Stomach (tissue), 19 donors: ENCODE measurements at places on chromosomes 4 and X. TPM values are rescaled to one million over a fixed set of nuclear protein-coding genes. Genes with fewer than 3 reads are reported as not detected.

- no peak for DNase-seq
Measured at GRCh38 chrX:119201570-119201969, 34.5 kb upstream of the PGRMC1 start.

DNA sequence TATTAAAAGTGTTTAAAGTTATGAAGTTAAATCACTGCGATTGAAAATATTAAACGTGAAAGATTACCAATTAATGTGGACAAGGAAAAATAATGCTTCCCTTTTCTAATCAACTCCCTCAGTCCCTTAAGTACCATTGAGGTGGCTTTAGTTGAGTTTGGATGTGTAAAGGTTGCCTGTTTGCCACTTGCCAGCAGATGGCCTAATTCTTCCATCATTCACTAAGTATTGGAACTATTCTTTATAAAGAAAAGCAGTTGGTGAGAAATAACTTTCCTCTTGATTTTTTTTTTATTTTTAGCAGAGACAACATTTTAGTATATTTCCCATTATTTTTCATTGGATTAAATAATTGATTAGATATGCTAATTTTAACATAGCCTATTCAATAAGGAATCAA lies 295.9 kb upstream of the TACR3 start:
- peak; percentile 51 for DNase-seq

GRCh38 chrX:119189115-119189514 lies 47.0 kb upstream of the PGRMC1 start:
- no peak for DNase-seq

DNA sequence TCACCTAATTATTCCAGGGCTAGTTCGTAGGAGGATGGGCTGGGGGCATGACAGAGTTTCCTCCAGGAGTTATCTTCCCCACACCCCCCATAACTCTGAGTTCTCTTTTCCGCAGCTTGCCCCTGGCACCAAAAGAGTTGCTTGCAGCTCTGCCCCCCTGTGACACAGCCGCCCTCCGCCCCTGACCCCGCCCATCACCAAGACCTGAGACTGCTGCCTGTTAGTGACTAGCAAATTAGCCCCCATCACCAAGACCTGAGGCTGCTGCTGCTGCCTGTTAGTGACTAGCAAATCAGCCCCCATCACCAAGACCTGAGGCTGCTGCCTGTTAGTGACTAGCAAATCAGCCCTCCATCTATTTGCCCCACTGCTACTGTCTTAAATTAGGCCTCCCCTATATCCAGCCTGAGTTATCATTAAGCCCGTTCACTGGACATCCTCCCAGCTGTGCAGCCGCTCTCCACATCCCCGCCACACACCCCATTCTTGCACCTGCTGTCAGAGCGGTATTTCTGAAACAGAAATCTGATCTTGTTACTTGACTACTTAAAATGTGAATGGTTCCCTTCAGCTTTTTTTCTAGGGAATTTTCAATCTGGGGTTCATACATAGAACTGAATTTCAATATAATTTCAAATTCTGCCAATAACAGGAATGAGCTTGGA lies 1.5 kb upstream of the PAPSS1 start:
- DNase-seq, result no peak

DNA sequence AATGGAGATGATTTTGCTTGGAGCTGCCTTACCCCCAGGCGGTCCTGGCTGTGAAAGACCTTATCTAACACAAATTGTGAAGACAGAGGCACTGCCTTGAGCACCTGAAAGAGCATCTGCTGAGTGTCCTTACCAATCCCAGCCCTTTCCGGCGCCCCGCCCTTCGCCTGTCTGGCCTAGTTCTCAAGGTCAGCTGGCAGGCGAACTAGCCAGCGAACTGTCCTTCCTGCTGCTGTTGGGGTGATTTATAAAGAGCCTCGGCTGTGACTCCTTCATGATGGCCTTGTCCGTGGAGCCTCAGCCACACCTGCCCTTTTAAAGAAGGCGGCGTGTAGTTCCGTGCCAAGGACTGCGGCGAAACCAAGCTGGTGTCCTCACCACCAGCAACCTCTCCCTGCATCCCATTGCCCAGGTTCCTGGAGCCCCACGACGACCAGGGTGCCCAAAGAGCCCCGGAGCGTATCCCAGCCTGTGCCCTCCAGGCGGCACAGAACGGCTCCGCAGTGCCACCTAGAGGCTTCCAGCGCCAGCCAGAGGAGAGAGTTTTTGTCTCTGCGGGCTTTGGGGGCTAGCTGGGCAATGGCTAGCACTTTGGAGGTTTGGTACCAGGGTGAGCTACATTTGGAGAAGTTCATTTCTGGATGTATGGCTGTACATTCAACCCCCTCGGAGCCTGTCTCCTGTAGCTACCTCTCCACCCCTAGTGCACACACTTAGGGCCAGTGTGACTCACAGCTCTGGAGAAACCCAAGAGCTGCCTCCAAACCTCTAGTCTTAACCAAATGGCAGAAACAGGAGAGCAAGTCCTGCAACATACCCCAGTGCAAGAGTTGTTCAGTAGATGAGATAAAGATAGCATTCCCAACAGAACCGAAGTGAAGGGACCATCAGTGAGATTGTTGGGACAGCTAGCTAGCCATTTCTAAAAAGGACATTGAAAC lies 36.8 kb upstream of the VMA21 start:
- peak; percentile 29 for DNase-seq

GJB1 gene
- 8.1 TPM for total RNA-seq

DNA sequence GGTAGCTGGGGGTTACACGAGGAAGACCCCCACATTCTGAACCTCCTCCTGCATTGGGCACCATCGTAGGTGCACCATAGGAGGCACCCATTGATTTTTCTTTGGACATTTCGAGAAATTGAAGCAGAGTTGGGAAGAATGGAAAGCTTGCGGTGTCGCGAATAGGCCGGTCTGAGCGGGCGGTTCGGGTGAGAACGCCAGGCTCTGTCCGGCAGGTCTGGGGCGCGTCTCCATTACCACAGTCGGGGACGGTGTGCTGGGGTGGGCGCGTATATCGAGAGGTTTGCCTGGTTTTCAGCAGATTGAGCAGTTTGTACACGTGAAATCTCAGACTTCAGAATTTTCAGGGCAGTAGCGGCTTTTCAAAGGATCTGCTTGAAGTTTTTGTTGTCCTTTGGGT lies 560 bp downstream of the PASD1 start:
- no peak for DNase-seq

DNA sequence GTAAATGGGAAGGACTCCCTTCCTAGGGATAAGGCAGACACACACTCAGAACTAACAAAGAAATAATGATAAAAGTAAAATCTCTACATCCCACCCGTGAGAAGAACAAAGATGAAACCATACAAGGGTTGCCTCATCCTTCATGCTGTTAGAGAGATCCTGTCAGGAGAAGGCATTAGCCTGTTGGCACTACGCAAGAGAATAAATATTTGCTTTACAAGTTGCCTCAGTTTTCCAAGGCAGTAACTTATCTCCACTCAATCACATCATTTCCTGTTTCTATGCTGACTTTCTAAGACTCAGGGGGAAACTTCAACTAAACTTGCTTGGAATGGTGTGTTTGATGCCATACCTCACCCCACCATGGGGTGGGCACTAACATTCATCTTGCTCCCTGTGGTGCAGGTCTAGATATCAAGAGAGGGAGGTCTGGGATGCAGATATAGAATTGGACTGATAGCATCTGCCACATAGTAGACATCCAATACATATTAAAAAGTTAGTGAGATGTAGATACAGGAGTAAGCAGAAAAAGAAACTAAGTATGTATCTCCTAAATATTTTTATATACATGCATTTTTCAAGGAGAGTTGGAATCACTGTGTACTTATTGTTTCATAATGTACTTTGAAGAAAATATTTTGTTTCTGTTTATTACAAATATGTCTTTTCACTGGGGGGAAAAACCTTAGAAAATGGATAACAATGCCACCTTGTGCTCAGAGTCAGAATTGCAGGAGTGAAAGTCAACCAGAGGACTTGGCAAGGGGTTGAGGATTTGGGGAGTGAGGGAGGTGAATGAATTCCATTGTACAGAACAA lies 57.2 kb upstream of the BEX4 start:
- DNase-seq, result peak; percentile 46

UGT2B11 gene
- not detected for total RNA-seq

BTC gene
- total RNA-seq, result 41.5 TPM

GRCh38 chrX:100410901-100411801 lies 1.1 kb upstream of the PCDH19 start:
- DNase-seq, result peak; percentile 23

DNA sequence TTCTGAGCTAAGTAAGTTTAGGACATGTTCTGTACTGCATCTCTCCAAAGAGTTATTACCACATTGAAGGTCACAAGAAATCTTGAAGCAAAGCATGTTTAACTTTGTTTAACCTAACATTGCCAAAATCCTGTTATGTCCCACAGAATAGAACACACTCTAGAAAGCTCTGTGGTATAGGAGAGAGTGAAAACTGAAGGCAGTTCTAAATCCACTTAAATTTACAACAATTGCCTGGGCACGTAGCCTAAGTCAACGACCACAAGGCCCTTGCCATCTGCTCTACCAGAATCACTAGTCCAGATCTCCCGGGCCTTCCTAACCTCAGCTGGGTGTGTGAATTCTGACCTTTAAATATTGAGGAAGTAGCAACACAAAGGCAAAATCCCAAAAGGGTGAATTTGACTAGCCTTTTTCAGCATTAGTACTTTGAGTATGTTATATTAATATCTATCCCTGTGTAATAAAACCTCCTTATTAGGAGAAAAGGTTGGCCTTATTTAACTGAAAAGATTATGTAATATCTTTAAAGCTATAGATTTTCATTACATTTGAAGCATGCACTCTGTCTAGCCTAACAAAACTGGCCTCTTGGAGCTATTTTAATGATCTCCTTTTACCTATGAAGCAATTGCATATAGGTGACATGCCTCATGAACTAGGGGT lies 4.5 kb upstream of the MAML3 start:
- peak; percentile 71 for DNase-seq

GRCh38 chrX:34586936-34587335 lies 70.1 kb downstream of the TMEM47 start:
- DNase-seq, result no peak

MMAA gene
- 3.1 TPM for total RNA-seq

RIPPLY1 gene
- total RNA-seq, result not detected

GRCh38 chr4:4260185-4260751 lies 12.2 kb upstream of the TMEM128 start:
- DNase-seq, result no peak

DNA sequence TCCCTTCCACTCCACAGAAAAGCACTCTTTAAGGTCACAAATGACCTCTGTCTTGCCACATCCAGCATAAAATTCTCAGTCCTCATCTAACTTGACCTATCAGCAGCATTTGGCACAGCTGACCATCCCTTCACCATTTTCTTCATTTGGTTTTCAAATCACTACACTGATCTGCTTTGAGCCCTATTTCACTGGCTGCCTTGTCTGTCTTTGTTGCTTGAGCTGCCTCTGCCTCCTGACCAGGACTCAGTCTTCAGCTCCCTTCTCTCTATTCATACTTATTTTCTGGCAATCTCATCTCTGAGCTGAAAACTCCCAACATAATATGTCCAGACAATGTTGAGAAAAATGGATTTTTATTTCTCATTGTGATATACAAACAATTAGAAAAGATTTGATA lies 27.7 kb upstream of the PDE5A start:
- no peak for DNase-seq

GRCh38 chrX:13688384-13688957 lies 457 bp upstream of the RAB9A start:
- DNase-seq, result no peak

GPC4 gene
- total RNA-seq, result 14.1 TPM

DNA sequence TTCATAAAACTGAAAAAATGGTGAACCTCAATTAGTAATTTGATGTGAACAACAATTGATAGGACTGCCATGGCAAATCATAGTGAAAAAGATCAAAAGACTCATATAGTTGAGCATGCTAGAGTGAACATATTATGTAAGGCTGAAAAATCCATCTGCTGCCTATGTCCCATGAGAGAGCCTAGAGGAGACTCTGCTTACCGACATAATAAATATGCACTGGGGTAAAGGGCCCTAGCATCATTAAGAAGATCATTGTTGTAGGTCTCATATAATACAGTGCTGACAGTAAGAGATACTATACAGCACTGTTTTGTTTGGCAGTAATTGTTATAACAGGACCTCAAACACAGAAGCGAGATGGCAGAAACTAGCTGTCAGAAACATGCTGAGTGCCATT lies 229.0 kb downstream of the PABPC4L start:
- DNase-seq, result no peak

ZAR1 gene
- total RNA-seq, result not detected

- no peak for DNase-seq
Measured at GRCh38 chr4:137209240-137209639, 323.1 kb downstream of the PCDH18 start.

GRCh38 chr4:100258675-100259074 lies 68.4 kb upstream of the DDIT4L start:
- no peak for DNase-seq

ATG4A gene
- total RNA-seq, result 9.0 TPM

DNA sequence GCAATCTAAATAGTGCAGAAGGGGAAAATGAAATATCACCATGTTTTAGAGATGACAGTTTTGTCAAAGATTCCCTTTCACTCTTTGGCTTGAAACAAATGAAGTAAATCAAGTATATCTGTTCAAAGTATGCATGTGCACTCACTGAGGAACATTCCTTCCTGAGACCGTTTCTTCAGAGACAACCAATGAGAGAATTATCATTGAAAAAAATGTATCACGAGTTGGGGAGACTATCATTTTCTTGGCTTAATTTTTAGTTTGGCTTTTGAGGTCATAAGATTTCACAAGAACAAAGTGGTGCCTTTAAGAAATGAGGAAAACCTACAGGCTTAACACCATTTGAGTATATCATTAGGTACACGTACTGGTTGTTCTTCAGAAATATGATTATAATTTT lies 56.3 kb downstream of the PCDH7 start:
- DNase-seq, result no peak

ARHGEF6 gene
- total RNA-seq, result 8.5 TPM
